RPMI8226 (cell line): ENCODE measurements at places on chromosomes 13 and 19.

GRCh38 chr13:28826368-28826767, 6.2 kb downstream of the MTUS2 start:
- no peak for DNase-seq

GRCh38 chr19:38114651-38115050, 109.4 kb downstream of the DPF1 start:
- no peak for DNase-seq

DNA sequence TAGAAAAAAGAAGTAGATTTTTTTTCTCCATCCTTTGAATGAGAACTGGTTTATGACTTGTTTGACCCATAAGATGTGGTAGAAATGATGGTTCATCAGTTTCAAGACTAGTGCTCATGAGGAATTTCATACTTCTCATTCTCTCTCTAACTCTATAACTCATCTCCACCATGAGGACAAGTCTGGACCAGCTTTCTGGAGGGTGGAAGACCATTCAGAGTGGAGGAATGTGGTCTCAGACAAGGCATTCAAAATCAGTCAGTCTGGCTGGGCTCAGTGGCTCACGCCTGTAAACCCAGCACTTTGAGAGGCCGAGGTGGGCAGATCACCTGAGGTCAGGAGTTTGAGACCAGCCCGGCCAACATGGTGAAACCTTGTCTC, 3.5 kb upstream of the EID2 start:
- DNase-seq = no peak

- peak; percentile 72 for DNase-seq
Measured at GRCh38 chr13:67224148-67224846, 5.8 kb downstream of the PCDH9 start.

DNA sequence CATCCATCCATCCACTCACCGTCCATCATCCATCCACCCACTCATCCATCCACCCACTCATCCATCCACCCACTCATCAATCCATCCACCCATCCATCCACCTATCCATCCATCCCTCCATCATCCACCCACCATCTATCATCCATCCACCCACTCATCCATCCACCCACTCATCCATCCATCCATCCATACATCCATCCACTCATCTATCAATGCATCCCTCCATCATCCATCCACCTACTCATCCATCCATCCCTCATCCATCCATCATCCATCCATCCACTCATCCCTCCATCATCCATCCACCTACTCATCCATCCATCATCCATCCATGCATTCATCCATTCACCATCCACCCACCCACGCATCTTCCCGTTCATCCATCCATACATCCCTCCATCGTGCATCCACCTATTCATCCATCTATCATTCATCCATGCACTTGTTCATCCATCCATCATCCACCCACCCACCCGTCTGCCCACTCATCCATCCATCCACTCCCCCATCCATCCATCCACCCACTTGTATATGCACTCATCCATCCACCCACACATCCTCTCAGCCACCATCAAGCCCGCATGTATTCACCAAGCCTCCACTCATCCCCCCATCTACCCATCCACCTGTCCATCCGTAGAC, 3.6 kb downstream of the STAP2 start:
- DNase-seq = no peak

DNA sequence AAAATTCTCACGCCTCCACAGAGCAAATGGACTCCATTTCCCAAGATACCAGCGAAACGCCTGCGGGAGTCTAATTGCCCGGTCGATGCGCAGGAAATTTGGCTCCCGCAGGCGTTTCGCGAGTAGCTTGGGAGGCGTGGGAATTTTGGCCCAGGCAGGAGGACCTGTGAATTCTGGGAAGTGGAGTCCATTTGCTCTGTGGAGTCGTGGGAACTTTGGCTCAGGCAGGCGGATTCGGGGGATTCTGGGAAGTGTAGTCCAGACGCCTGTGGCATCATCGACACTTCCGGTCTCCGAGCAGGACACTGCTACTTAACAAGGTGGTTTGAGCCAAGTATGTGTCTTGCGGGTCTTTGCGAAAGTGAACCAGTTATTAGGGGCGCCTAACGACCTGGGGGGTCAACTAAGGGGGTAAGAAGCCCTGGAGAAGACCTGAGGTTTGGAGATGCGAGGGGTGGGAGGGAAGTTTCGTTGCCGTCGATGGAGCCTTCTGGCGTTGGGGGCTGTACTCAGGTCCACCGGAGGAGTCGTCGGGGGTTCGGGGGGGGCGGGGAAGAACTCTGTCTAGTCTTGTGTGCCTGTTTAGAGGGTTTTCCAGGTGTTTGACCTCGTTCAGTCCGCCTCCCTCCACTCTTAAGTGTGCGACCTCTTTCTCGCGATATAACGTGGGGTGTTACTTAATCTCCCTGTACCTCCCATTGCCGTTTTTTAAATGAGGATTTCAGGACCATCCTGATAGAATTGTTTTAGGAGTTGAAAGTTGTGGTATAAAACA, at the start of gene ZNF155:
Gene ZNF155, plus strand, starts transcription at position 277 of the 775 bp plus-strand sequence. CDS start 4,356 bp downstream, outside the sequence.
- peak; percentile 73 for DNase-seq

- DNase-seq = no peak
Measured at GRCh38 chr19:19546751-19547162, 8.7 kb downstream of the CILP2 start.

- peak; percentile 57 for DNase-seq
Measured at GRCh38 chr19:6423499-6424194, 964 bp downstream of the KHSRP start.

- peak; percentile 56 for DNase-seq
Measured at GRCh38 chr19:49442771-49443365, 1.5 kb upstream of the SLC17A7 start.

DNA sequence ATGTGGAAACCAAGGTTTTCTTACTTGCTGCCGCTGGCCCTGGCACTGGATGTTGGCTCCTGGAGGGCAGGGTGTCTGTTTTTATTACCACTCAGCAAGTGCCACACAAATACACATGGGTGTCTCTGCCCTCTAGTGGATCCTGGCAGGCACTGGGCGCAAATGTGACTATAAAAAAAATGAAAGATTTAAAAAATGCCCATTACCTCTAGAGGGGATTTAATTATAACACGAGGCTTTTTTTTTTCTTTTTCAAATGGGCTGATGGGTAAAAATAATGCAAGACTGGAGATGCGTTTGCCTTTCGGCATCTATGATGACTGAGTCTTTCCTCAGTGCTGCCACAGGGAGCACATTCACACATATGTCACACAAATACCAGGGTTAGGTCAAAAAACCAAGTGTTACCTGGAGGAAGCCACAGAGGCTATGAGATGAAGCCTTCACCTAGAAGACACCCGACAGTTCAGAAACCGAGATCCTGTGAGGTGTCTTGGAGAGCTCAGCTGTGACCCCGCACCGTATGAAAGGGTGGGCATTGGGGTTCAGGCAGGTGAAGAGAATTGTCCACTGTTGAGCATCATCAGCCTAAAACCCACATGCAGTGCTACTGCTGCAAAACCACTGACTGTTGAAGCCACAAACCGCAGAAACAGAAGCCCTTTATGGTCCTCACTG, 25.7 kb downstream of the CHAMP1 start:
- DNase-seq = peak; percentile 68

DNA sequence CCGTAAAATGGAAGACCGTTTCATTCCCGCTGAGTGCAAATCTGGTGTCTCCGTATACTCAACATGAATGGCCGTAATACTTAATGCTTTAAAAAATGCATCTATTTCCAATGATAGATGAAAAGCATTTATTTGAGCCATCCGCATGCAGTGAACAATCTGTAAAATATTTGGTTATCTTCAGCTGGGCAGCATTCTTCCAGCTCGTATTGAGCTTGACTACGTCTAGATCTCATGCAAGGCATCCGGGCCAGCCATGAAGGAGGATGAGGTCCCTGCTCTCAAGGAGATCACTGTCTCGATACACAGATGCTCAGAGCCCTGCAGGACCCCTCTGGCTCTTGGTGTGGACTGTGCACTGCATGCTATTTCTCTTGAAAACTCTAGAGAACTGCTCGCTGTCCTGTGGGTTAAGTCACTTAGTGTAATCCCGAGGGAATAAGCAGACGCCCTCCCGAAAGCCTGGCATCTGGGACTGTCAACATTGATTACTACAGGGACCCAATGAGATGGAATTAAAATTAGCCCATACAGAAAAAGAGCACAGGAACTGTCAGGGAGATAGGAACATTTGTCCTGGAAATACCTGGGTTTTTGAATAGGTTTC, 112.4 kb upstream of the RNF113B start:
- DNase-seq = no peak

GRCh38 chr13:110394371-110394841, 87.3 kb downstream of the COL4A2 start:
- DNase-seq = no peak

DNA sequence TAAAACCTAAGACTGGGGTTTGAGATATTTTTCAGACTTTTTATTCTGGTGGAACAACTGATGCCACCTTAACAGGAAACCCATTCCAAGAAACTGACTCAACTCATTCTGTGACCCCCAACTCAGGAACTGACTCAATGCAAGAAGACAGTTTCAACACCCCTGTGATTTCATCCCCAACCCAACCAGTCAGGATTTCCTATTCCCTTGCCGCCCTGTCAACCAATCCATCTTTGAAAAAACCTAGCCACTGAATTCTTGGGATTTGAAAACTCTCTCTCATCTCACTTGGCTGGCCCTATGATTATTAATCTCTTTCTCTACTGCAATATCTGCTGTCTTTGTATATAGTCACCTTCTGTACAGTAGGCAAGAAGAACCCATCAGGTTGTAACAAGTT, 1211.9 kb upstream of the ATXN8OS start:
- no peak for DNase-seq

- peak; percentile 56 for DNase-seq
Measured at GRCh38 chr19:46896076-46896794, 35.4 kb downstream of the ARHGAP35 start.

GRCh38 chr13:39963612-39964011, 308.1 kb downstream of the COG6 start:
- no peak for DNase-seq

DNA sequence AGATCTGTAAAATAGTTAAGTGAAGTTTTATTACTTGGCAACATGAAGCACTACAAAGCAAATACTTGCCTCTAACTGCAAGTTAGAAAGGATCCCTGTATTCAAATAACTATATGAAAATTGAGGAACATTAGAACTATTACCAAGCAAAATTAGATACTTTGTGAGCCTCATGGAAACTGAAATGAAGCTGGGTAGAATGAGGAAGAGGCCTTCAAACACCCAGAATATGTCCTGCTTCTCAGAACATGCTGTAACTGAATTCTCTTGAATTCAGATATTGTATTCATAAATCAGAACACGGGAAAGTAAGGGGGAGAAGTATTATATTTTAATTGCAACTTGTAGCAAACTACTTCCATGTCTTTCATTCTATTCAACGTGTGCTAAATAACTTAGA, 947.9 kb downstream of the PCDH17 start:
- no peak for DNase-seq
